ENCODE measurements at places on chromosomes 7 and 10.
A peak's percentile ranks its signal among the peaks of the same experiment; 100 is the strongest.

DNA sequence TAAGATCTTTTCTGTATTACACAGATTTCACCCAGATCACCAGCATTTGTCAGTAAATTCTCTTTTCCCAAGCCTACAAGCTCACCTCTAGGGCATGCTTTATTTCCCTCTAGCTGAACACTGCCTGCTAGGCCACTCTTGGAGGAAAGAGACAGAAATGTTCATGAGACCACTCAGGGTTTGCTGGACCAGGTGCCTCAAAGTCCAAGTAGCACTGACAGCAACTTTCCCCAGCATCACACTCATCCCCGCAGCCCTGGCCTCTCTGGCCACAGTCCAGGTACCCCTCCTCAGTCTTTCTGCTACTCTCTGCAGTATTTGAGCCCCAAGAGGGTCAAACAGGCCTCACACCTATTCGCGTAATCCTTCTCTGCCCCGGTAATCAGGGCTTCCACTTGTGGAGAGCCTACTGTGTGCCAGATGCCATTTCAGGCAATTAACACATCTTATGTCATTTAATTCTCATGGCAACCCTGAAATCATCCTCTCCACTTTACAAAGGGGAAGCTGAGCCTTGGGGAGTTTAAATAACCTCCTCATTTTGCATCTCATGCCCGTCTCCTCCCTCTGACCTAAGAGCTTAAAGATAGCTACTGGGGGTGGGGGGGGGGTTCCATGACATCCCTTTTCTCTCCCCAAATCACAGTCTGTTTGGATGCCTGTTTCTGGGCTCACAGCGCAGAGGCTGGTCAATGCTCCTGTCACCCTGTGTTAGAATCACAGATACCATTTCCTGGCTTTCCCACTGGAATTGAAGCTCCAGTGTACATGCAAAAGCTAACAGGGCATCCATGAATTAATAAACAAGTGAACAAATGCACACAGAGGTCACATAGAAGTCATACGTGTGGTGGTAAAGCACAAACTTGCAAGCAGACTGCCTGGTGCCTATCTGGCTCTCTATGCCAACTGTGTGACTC is 88.5 kb downstream of the PRLHR start:
- no peak for DNase-seq

GRCh38 chr7:101828301-101829020 is 11.0 kb downstream of the CUX1 start:
- DNase-seq = no peak

GRCh38 chr7:107108793-107109371 is 59.9 kb upstream of the HBP1 start:
- DNase-seq = no peak

DNA sequence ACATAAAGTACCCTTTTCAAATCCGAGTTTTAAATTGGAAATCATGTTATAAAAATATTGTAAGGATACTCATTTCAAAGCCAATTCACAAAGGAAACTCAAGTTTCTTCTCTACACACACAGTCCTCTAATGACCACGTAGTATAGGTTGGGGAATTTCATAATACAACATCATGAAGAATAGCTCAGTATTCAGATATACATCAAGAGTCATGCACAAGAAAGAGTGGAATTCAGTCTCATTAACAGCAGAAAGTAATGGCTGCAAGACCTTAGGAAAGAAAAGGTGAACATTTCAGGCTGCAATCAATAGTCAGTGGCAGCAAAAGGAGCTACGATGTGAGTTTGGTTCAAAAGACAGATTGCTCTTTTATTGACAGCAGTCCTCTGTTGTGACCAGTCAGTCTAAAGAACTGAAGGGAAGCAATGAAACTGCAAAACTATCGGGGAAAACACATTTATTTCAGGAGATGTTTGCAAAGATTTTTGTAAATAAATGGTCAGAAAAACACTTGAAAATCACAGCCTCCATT is 317.2 kb downstream of the IPMK start:
- no peak for DNase-seq

DNA sequence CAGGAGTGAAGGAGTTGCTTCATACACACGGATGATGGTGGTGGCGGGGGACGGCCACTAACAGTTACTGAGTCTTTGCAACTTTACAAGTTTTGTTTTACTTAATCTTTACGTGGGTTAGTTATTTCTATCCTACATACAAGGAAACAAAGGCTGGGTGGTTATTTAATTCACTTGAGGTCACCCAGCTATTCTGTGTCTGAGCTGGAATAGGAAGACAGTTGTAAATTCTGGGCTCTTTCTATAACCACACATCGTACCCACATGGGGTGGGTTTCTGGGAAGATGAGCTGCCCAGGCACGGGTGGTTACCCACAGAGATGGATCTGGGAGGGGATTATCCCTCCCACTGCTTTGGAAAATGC is 137.9 kb downstream of the ANLN start:
- DNase-seq = no peak

- no peak for DNase-seq
Measured at GRCh38 chr7:3107889-3108570, 64.4 kb upstream of the CARD11 start.

DNA sequence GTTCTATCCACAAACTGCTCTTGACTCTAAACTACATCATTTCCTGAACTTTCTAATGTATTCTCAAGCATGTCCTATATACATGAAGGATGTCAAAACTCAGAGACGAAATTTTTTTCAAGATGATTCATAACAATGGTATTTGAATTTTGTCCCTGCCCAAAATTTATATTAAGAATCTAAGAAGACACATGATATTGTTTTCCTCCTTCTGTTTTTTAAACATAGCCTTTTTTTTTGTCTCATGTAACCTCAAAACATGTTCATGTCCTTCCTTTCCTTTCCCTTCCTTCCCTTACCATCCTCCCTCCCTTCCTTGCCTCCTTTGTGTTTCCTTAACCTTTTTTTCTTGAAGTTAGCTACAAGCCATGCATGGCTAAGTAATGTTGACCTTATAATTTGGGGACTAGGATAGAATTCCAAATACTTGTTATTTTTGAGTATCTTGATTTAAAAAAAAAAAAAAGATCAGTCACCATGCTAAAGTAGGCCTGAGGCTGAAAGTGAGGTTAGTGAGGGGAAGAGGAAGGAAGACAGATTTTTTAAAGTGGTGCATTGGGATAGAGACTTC is 163.0 kb downstream of the SUGCT start:
- peak; percentile 12 for DNase-seq

- no peak for DNase-seq
Measured at GRCh38 chr7:102407910-102408309, 11.7 kb downstream of the PRKRIP1 start.

- DNase-seq = no peak
Measured at GRCh38 chr10:126929391-126929790, 24.2 kb downstream of the DOCK1 start.

- DNase-seq = no peak
Measured at GRCh38 chr10:14560274-14560673, 214.4 kb downstream of the FAM107B start.

GRCh38 chr10:117005026-117005526 is at the start of gene SHTN1:
TSS of gene SHTN1 (minus strand) at chr10:117005187. CDS start at chr10:117005079, 108 bp downstream.
- peak; percentile 77 for DNase-seq

GRCh38 chr7:12685550-12685949 is 1.9 kb upstream of the ARL4A start:
- DNase-seq = no peak

DNA sequence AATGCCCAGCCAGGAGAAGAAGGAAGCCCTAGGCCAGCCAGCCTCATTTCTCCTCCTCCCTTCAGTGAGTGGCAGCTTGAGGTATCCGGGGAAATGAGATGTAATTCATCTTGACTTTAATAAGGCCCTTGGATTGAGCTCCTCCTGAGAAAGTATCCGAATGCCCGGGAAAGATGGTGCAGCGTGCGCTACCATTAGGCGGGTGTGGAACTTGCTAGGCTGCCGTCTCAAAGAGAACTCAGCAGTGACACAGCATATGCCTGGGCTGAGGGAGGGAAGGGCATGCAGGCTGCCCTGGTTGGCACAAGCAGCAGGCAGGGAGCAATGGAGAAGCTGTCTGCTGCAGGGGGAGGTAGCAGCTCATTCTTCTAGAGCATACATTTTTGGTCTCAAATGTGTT is 659.8 kb upstream of the FOXK1 start:
- DNase-seq = no peak

DNA sequence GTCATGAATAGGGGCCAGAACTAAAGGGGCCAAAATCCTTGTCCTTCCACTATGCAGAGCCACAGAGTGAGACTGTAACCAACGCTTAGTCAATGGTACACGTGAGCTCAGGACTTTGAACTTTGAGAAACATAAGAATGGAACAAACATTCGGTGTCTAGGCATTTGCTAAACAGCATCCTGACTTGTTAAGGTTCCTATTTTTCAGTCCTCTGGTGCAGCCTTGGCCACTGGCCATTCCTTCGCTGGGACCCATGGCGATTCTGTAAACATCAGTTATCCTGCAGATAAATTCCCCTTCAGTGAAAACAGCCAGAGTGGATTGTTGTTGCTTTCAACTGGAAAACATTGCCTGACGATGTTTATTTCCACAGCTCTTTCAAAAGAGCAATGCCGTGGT is 266.8 kb downstream of the SORCS1 start:
- DNase-seq = no peak

- no peak for DNase-seq
Measured at GRCh38 chr7:70156057-70156456, 557.8 kb downstream of the AUTS2 start.

- DNase-seq = no peak
Measured at GRCh38 chr7:137086896-137087295, 218.4 kb downstream of the CHRM2 start.

GRCh38 chr10:15189133-15189885 is 20.8 kb upstream of the NMT2 start:
- DNase-seq = no peak

- DNase-seq = no peak
Measured at GRCh38 chr7:95200741-95201140, 123.6 kb downstream of the PON1 start.

DNA sequence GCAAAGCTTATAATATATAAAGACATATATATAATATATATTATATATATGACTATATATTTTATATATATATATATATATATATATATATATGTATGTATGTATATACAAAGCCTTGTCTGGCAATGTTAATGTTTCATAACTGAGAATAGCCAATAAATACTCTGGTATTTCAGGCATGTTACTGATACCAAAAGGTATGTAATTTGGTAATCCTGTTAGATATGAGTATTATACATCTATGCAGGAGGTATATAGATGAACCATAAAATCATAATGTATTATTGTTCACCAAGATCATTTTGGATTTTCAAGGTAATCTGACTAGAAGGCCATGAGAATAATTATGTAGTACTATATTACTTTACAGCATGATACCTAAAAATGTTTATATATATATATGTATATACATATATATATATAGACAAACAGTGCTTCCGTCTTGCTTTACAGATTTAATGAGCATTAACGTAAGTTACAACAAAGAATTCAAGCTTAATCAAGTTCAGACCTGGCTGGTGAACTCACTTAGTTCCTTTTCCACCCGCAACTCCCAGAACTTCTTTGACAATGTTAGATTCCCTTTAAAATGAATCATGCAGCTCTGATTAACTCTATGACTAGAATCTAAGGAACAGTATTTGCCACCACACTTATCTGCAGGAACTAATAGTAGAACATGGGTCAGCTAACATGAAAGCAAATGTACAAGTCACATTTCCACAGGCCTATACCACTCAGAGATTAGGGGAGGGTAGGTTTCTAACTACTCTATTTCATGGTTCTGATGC is 82.7 kb downstream of the SLC25A13 start:
- DNase-seq = no peak

GRCh38 chr10:102673819-102674511 is 29.7 kb downstream of the TRIM8 start:
- DNase-seq = peak; percentile 71

GRCh38 chr10:3527869-3528268 is 257.1 kb downstream of the KLF6 start:
- DNase-seq = peak; percentile 64

Measured in GM03348 (cell line).